ENCODE measurements at places on chromosomes 12 and 14.
A peak's percentile ranks its signal among the peaks of the same experiment; 100 is the strongest.

DNA sequence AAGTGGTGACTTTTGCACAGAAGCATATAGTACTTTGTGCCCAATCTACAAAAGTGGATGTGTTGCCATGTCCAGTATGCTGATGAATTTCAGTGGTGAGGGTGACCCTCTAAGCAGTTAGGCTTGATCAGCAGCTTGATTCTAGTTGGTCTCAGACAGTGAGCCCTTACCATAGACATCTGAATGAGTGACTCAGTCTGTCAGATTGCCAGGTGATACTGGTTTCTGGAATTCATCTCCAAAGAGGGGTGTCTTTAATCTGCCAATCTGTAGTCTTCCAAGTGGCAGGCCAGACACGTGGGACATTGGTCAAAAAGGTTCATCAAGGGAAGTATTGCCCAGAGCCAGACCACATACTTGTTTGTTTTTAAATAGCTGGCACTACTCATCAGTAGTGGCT lies 187.4 kb upstream of the SLC16A7 start:
- no peak for DNase-seq

- DNase-seq: no peak
These were observed 23.5 kb upstream of the SMAGP start for GRCh38 chr12:51293696-51294095.

DNA sequence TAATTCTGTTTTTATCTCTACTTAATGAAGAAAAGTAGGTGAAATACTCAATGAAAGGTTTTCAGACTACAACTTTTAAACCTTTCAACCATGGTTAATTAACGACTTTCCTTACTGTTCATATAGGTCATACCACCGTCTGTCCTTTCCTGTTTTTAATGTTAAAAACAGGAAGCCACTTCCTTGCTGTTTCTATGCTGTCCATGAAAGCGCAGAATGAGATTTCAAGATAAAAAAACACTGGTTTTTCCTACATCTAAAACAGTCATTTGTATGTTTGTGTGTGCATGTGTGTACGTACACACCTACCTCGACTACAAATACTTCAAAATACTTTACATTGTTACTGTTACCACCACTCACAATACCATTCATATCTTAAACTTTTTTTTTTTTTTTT lies 27.3 kb downstream of the SPTLC2 start:
- DNase-seq: no peak

DNA sequence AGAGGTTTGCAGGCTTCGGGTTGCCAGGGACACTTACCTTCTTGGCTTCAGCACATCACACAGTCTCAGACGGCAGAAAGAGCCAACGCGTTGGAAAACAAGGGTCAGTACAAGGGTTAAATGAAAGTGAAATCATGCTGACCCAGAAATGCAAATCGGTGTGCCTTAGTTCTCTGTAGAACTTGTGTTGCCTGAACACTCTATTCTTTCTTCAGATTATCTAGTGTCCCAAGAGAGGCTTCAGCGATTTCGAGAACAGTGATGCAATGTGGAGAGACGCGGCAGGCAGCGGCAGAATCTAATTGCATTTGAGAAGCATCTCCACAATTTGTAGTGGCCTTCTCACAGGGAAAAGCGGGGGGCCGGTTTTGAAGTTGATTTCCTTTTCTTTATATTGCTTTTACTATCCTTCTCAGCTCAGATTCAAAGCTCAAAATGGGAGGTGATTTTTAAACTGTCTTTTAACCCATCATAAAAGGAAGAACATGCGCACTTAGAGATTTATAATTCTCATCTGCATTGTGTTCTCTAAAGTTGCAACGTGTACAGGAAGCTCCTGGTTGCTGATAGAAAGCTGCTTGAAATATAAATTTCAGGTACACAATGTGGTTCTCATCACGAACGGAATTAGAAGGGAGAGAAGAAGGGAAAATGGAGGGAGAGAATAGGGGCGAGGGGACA lies 67.8 kb upstream of the EGLN3 start:
- DNase-seq: no peak

DNA sequence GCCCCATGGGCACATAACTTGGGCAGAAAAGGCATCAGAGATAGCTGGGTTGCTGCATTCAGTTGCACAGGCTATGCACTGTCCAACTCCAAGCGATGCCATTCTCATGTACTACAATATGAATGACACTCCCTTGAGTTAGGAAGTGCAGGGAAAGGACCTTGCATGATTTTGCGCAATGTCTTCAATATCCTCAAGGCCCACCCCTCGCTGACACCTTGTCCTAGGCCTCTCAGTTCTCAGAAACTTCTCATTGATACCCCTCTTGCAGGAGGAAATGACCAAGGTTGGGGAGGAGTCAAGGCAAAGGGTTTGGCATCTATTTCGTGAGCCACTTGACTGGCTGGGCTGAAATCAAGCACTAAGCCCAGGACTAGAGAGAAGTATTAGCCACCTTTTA lies 70.4 kb downstream of the ARL6IP4 start:
- no peak for DNase-seq

DNA sequence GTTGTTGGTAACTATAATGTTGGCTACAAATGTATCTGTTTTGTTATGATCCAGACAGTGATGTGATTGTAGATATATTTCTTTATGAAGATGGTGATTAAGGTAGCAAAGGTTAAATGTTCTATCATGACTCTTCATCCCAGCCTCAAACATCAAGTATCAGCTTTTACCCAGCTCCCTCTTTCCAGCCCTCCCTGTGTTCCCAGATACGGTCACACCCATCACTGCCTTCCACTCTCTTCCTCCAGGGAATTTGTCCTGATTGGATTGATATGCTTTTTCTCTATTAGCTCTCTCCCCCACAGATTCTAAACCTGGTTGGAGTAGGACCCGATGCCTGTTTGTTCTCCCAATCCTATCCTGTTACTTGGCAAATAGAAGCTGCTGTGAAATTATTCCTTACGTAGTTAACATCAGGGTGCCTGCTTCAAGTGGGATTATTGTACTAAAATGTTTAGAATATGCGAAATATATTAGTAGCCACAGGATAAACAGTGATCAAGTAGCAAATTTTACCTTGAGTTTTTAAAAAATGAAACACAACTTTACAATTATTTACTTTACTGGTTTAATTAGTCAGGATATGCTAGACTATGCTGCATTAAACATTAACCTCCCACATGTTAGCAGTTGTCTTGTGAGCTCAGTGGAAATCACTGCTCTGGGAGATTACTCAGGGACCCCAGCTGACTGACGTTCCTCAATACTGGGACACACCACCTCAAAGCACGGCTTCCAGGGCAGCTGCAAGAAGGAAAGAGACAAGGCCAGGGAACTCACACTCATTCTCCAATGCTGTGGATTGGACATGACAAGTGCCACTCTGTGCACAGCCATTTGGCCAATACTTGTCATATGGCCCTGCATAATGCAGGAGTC lies 165.3 kb downstream of the ALX1 start:
- DNase-seq: no peak

DNA sequence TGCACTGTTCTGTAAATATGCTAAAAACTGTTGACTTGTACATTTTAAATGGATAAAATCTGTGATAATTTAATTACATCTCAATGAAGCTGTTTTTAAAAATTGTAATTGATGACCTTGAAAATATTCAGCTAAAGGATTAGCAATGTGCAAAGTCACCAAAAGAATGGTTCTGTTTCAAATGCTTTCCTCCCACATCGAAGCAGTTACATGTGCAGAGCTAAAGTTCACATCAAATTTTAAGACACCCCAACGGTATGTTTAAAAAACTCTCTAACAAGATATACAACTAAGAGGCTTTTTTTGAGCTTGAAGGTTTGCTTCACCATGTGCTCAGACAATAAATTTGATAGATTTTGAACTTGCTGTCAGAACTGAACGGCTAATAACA lies 114.6 kb upstream of the KRAS start:
- DNase-seq: no peak

DNA sequence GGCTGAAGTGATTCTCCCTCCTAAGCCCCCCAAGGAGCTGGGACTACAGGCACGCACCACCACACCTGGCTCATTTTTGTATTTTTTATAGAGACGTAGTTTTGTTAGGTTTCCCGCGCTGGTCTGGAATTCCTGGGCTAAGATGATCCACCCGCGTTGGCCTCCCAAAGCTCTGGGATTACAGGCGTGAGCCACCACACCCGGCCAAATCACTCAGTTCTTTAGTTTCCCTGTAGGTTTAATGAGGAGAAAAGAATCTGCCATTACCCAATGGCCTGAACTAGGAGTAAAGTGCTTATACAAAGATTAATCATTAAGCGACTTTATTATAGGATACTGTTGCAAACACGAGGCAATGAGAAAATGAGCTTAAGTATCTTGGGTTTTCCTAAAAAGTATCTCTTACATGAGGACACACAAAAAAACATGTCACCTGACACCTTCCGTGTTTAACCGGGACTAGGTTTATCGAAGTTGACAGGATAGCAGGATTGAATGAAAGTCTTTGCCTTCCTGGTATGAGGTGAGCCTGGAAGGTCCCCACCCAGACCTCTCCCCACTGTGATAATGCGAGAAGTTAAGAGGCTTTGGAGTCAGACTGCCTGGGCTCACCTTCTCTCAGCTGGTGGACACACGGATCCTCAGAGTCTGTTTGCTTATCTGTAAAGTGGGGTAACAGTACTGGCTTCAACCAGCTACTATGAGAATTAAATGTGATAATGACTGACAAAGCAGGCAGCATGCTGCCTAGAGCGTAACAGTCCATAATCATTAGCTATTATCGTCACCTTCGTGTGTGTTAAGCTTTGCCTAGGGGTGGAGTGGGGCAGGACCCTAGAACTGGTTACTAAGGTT lies 133.5 kb upstream of the KRAS start:
- no peak for DNase-seq

DNA sequence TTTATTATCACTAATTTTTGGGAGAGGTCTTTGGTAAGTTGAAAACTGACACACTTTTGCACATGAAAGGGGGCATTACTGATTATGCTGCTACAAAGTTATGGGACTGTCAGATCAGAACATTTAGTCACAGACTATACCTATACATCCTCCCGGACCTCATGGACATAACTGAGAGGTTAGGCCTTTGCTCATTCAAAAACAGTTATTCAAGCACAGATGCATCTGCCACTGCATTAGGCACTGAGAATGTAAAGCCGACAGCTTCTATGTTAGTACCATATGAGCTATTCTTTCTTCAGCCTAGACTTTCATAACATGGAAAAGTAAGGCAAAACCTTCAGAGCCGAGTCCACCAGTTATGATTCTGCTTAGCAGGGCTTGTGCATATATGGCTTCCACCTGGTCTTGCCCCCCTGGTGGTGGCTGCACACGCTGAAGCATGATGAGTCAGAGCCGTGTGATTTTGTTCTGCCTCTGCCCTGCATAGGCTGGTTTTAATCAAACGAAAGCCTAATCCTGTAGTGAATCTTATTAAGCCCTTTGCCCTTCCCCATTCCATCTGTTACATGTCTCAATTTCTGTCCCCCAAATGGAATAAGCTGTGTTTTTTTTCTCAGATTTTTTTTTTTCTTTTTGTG lies 21.8 kb upstream of the RNU6-8 start:
- no peak for DNase-seq

DNA sequence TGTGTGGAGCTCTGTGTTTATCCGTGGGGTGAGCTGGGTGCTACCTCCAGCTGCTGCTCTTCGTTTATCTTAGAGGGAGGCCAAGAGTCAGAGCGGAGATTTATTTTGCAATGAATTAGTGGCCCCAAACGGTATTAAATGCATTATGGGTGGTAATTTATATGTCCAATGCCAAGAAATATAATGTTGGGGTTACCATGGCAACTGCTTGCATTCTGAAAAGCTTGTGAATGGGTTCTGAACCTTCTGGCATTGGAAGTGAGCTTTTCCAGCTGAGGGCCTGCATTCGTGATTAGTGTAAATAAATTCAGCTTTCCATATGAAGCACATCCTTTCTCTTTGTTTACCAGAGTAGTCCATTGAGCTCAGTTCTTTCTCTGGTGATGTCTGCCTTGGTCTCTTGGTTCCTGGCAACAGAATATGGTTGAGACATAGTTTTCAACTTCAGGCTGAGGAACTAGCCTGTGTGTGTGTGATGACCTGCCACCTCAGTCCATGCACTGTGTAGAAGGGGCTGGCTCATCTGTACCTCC lies 51.8 kb downstream of the TRAF3 start:
- DNase-seq: no peak

DNA sequence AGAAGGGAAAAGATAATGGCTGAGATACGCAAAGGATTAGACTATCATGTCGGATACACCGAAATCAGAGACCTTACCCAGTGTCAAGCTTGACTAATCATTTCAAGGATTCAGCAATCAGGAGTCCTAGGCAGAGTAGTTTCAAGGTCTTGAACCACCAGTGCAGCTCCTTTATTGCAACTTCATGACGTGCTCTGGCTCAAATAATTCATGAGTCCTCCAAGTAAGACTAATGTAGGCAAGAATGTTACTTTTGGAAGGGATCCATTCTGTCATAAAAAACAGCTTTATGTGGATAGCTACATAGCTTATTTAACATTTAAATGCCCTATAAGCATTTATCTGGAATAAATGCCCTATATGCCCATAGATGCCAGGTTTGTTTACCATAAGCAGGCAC lies 123.2 kb downstream of the LMO3 start:
- no peak for DNase-seq

DNA sequence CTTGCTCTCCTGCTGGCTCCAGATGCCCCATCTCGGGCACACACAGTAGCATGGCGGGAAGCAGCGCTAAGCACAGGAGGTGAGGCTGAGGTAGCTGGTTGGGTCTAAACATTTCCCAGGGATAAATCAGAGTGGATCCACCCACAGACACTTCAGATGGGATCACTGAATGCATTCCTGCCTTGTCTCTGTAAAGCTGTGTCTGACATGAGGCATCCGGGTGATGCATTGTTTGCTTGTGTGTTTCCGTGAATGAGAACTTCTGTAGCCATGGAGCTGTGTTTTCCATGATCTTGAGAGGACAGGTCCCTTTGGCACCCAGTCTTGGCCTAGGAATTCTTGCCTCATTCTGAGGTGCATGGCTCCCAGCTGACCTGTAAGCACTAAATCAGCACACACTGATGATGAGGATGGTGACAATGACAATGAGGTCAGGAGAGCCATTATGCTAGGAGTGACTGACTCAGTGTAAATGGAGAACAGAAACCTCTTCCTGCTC lies 6.7 kb upstream of the KRT75 start:
- peak; percentile 14 for DNase-seq

Data from non-pigmented ciliary epithelial cell (primary cell).